ENCODE measurements at places on chromosomes 7 and 10.

DNA sequence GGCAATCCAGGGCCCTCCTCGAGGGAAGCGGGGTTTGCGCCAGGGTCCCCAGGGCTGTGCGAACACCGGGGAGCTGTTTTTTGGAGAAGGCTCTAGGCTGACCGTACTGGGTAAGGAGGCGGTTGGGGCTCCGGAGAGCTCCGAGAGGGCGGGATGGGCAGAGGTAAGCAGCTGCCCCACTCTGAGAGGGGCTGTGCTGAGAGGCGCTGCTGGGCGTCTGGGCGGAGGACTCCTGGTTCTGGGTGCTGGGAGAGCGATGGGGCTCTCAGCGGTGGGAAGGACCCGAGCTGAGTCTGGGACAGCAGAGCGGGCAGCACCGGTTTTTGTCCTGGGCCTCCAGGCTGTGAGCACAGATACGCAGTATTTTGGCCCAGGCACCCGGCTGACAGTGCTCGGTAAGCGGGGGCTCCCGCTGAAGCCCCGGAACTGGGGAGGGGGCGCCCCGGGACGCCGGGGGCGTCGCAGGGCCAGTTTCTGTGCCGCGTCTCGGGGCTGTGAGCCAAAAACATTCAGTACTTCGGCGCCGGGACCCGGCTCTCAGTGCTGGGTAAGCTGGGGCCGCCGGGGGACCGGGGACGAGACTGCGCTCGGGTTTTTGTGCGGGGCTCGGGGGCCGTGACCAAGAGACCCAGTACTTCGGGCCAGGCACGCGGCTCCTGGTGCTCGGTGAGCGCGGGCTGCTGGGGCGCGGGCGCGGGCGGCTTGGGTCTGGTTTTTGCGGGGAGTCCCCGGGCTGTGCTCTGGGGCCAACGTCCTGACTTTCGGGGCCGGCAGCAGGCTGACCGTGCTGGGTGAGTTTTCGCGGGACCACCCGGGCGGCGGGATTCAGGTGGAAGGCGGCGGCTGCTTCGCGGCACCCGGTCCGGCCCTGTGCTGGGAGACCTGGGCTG, 26.0 kb downstream of the PRSS2 start:
- DNase-seq: peak; percentile 41

DNA sequence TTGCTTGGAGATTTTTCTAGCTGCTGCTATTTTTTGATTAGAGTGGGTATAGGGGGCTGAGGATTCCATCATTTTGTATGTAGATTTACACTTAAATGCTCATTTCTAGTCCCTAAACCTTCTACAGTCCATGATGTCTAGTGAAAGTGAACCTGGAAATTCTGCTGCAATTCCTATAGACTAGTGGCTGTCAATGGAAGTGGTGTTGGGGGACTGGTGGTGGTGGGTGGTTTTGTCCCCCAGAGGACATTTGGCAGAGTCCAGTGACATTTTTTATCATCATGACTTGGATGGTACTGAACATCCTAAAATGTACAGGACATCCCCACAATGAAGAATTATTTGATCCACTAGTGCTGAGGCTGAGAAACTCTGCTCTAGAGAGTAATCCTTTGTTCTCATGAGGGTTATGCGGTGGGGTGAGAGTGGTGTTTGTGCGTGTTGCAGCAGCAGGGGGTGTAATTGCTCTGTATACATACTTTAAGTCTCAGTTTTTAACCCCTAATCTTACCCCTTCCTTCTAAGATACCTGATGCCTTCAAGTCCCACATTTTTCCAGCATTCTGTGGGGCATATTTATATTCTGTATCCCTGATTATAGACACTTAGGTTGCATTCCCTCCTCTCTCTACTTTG, 35.0 kb downstream of the KIF11 start:
- DNase-seq: no peak

DNA sequence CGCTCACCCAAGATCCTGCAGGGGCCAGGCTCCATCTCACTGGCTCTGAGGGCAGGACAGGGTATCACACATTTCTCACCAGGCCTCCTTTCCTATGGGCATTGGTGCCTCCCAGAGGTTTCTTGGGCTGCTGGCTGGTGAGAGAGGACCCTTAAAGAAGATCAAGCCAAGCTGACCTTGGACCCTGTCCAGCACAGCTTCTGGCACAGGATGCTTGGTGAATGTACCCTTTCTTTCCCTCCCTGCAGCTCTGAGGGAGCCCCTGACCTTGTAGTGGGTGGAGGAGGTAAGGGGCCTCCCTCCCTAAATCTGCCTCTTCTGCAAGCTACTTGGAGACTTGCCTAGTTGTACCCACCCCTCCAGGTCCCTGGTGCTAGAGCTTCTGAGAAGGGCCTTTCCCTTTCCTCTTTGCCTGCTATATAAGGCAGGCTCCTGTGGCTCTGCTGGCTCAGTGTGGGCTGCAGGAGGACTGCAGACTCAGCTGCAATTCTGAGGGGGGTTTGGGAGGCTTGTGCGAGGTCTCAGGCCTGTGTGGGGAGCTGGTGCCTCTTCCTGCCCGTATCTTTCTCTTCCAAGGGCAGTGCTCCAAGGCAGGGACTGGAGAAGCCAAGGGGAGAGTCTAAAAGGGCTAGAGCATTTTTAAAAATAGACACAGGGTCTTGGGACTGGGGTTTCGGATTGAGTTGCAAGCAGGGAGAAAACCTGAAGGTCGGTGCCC, 11.7 kb upstream of the TRIM8 start:
- no peak for DNase-seq

DNA sequence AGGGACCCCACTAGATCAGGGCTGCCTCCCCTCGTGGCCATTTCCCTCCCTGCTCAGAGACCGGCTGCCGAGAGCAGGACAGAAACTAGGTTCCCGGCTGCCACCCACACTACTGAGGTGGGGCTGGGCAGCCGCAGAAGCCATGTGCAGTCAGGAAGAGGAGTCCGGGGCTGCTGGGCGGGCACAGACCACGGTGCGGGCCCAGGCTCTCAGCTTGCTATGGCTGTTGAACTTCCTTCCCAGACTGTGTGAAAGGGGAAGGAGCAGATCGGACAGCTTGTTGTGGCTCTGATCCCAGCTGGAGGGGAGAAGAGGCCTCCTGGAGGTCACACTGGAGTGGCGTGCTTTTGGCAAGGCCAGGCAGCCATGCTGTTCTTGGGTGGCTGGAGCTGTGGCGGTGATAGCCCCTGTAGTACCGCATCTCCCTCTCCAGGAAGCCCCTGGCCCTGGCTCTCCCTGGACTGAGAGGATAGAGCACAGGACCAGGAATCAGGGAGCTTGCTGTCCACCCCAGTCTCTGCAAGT, 56.8 kb downstream of the HK1 start:
- peak; percentile 31 for DNase-seq

- no peak for DNase-seq
Observed at GRCh38 chr7:128247108-128247507, 6.0 kb downstream of the LEP start.

DNA sequence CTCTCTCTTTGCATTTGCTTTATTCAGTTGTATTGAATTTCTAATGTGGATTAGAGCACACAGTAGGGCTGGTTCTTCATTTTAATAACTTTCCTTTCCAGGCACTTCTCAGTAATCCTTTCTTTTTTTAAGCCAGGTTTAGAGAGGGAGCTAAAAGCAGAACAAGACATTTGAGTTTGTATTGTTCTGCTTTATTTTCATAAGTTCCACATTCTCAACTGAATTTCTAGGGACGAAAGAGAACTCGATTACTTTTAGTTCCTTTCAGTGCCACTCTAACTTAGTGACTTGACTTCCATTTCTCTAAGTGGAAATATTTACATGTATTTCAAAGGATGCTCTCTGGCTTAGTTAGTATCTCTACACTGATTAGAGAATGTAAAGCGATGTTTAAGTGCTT, 145.6 kb downstream of the EXOC4 start:
- DNase-seq: no peak

DNA sequence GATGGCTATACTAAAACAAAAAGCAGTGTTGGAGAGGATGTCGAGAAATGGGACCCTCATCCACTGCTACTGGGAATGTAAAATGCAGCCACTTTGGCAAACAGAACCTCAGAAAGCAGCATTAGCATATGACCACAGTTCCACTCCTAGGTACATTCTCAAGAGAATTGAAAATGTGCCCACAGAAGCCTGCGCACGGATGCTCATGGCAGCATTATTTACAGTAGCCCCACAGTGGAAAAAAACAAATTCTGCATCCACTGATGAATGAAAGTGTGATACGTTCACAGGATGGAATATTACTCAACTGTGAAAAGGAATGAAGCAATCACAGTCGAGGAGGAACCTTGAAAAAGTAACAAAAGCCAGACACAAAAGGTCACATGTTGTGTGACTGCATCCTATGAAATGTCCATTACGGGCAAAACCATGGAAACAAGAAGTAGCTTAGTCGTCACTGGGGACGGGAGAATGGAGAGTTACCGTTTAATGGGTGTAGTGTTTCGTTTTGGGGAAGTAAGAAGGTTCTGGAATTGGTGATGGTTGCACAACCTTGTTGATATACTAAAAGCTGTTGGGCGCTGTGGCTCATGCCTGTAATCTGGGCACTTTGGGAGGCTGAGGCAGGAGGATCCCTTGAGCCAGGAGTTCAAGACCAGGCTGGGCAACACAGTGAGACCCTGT, 2.5 kb upstream of the UPK3B start:
- DNase-seq: no peak

- no peak for DNase-seq
Observed at GRCh38 chr10:84117686-84118394, 21.5 kb upstream of the GHITM start.

DNA sequence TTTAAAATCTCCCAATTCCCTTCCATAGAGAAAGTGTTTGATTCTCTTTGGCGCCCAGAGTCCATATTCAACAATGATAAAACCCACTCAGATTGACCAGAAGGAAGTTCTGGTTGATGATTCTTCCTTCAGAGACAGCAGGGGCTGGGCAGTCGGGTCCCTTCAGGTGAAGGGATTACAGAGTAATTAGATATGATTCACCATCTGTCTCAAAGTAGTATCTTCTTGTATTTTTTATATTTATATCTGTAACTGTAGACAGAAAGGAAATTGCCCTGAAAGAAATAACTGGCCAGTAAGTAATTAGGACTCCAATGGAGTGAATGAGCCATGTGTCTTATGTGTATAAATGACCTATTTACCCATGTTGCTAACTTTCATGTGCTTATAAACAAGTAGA, 156.0 kb downstream of the PLCE1 start:
- DNase-seq: no peak

All from CD4-positive, alpha-beta T cell treated with Interleukin-6 at 100 ng/mL for 8 hours (primary cell).